ENCODE measurements at places on chromosomes 3 and 15.
A peak's percentile ranks its signal among the peaks of the same experiment; 100 is the strongest.

DNA sequence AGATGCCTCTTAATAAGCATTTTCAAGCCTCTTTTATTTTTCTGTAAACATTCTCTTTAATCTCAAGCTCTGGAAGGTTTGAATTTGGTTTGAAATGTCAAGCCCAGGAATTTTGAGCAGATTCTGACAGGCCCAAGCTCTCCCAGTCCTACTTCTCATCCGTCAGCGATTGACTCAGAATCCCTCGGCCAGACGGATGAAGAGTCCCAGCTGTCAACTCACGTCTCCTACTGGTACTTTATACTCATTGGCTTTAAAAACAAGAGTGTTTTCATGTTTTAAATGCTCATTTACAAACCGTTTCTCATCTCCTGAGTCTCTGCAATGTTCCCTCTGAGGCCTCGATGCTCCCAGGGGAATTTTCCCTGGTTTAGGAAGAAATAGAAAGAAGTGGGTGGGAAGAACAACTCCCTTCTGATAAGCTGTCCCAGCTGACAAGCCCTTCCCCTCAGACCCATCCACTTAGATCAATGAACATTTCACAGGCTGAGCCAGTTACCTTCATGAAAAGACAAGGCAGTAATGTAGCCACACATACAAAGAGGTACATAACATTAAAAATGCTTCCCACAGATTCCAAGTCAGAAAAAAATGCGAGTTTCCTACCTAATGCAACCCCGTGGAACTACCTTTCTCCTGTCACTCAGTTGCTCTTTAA lies 478.2 kb upstream of the DPH6 start:
- no peak for DNase-seq

GRCh38 chr3:38646630-38647029 lies 2.9 kb downstream of the SCN5A start:
- no peak for DNase-seq

GRCh38 chr3:48896936-48897335 lies 1.7 kb downstream of the SLC25A20 start:
- no peak for DNase-seq

DNA sequence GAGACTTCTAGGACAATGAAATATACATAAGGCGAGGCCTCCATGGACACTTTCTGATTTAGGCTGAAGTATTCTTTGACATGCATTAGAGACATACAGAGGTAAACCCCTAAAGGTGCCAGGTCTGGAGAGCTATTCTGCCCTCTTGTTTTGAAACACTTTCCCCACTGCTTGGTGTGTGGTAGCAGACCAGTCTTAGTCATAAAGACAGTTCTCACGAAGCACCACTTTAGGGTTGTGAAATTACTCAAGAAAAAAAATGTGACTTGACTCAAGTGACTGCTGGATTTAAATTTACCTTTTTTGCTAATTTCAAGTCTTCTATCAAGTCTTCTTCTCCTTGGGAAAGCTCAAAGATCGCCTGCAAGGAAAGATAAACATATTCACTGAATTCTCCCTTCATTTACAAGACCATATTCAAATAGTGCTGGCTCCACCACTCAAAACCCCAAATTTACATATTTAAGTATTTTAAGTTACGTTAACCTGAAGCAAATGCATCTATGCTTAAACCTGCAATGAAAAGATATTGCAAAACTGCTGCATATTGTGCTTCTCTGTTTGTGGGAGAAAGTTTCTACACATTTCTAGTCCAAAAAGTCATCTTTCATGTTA lies 48.4 kb downstream of the ARHGEF3 start:
- no peak for DNase-seq

DNA sequence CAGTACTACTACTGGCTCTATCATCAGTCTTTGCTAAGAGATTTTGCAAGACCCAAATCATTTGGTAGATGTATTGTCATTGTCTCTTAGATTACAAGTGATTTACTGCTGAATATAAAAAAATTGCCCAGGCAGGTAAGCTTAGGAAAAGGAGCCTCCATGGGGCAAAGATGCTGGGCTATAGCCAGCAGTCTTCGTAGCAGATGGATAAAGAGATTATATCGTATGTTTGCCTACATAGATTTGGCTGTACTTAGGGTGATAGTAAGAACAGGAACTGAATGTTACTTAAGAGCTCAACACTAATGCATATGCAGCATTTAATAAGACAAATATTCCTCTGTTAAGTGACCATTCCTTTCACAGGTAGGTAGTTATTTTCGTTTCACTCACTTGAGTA lies 48.9 kb downstream of the PTPRG start:
- no peak for DNase-seq

DNA sequence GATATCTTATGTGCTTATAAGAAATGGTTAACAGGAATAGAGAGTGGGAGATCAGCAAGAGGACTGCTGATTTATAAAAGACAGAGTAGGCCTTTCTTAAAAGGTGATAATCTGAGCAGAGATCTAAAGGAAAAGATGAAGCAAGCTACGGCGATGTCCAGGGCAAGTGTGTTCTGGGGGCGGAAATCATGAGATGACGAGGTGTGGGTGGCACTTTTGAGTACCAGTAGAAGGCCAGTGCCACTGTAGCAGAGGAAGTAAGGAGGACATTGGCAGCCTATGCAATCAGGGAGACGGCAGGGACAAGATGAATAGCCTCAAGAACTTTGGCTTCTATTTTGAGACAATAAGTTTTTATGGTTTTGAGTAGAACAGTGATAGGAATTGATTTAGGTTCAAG lies 492.4 kb downstream of the FHIT start:
- no peak for DNase-seq

- no peak for DNase-seq
Observed at GRCh38 chr3:59374818-59375211, 325.0 kb upstream of the CFAP20DC start.

DNA sequence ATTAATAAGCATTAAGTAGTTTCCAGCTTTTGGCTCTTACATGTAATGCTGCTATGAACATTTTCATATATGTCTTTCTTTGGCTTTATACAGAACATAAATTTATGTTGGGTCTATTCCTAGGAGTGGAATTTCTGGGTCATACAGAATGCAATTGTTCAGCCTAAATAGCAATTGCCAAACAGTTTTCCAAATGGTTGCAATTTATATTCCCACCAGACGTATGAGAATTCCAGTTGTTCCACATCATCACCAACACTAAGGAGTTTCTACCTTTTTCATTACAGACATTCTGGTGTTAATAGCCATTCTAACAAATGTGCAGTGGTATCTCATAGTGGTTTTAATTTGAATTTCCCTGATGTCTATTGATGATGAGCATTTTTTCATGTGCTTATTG lies 160.1 kb upstream of the TMC3 start:
- DNase-seq = no peak

DNA sequence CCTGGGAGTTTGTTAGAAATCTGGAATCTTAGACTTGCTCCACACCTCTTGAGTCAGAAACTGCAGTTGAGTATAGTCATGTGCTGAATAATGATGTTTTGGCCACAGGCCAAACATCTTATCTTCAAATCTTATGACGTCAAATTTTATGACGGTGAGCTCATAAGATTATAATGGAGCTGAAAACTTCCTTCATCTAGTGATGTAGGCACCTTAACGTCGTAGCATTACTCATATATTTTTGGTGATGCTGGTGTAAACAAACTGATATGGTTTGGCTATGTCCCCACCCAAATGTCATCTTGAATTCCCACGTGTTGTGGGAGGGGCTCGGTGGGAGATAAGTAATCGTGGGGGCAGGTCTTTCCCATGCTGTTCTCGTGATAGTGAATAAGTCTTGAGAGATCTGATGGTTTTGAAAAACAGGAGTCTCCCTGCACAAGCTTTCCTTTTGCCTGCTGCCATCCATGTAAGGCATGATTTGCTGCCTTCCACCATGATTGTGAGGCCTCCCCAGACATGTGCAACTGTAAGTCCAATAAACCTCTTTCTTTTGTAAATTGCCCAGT lies 268.0 kb upstream of the PROK2 start:
- no peak for DNase-seq

GRCh38 chr3:142278451-142278850 lies 53.1 kb upstream of the GK5 start:
- no peak for DNase-seq

- no peak for DNase-seq
Observed at GRCh38 chr3:129598000-129598381, 8.5 kb downstream of the PLXND1 start.

GRCh38 chr3:20573175-20573574 lies 387.2 kb upstream of the SGO1 start:
- no peak for DNase-seq

- no peak for DNase-seq
Observed at GRCh38 chr15:40040293-40040635, 1.3 kb upstream of the SRP14 start.

DNA sequence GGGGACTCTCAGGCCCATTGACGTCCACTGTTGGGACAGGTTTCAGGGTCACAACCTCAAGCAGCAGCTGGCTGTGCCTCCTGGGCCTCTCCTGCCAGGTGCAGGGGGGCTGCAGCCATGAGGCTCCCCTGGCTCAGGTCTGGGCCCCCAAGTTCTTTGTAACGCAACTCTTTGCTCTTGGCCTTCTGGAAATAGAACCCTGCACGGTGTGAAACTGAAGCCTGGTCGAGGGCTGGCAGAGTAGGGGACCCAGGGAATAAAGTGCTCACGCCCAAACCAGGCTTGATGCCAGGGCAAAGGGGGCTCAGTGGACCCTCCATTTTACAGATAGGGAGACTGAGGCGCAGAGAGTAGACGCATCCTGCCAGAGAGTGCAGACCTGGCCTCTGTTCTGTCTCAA lies 771 bp downstream of the CALML4 start:
- DNase-seq = no peak

DNA sequence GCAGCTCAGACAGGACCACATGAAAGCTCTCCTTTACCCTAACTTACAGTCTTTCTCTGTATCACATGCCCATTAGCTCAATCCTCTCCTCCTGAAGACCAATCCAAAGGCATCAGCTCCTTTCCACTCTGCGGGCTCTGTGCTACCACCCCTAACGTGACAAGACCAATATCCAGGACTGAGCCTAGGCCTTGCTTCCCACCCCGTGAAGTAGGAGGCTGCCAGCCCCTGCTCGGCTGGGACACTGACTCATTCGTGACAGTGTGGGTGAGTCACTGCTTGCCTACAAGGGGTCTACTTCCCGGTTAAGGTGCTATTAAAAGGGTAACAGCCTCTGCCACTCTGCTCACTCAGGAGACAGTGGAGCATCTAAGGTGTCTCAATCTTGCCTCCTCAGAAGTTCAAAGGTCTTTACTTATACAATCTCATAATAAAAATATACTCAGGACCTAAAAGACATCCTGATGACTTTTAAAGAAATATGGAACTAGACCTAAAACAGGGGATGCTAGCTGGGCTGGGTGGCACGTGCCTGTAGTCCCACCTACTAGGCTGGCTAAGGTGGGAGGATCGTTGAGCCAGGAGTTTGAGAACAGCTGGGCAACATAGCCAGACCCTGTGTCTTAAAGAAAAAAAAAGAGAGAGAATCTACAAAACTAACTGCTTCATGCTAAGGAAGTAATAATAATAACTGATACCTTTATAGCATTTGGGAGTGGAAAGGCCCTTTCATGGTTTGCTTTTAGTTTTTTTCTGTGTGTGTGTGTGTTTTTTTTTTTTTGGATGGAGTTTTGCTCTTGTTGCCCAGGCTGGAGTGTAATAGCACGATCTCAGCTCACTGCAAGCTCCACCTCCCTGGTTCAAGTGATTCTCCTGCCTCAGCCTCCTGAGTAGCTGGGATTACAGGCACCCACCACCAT lies 55.0 kb downstream of the TMEM44 start:
- DNase-seq = no peak

- DNase-seq = no peak
Observed at GRCh38 chr3:25583343-25583742, 81.4 kb downstream of the TOP2B start.

GRCh38 chr15:96330064-96330449 lies 443 bp upstream of the NR2F2 start:
- DNase-seq = no peak

- DNase-seq = no peak
Observed at GRCh38 chr3:188583341-188584161, 429.6 kb downstream of the LPP start.

- no peak for DNase-seq
Observed at GRCh38 chr3:16884084-16884747, 539 bp upstream of the PLCL2 start.

- no peak for DNase-seq
Observed at GRCh38 chr3:14441240-14441919, 39.0 kb downstream of the SLC6A6 start.

- DNase-seq = no peak
Observed at GRCh38 chr15:57353317-57353804, 22.9 kb upstream of the CGNL1 start.

DNA sequence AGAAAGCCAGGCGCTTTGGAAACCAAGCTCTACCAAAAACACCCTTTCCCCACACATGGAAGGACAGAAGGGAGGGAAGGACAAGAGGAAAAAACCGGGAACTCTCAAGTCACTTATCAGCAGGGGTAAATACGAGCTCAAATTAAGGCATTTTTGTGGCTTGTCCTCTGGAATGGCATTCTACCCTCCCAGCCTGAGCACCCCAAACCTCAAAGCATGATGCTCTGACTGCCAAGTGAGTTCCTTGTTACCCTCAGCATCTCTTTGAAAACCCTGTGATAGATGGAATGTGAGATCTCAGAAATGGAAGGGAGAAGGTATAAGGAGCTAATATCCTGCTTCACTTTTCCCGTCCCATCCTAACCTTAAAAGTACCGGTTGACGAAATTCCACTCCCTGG lies 8.1 kb upstream of the CSPG5 start:
- DNase-seq = no peak

DNA sequence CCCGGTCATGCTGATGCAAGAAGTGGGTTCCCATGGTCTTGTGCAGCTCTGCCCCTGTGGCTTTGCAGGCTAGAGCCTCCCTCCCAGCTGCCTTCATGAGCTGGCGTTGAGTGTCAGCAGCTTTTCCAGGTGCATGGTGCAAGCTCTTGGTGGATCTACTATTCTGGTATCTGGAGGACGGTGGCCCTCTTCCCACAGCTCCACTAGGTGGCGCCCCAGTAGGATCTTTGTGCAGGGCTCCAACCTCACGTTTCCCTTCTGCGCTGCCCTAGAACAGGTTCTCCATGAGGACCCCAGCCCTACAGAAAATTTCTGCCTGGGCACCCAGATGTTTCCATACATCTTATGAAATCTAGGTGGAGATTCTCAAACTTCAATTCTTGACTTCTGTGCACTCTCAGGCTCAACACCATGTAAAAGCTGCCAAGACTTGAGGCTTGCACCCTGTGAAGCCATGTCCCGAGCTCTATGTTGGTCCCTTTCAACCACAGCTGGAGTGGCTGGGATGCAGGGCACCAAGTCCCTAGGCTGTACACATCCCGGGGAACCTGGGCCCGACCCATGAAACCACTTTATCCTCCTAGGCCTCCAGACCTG lies 238.4 kb upstream of the MDFIC2 start:
- peak; percentile 13 for DNase-seq

GRCh38 chr15:25810631-25811091 lies 52.5 kb downstream of the ATP10A start:
- no peak for DNase-seq

DNA sequence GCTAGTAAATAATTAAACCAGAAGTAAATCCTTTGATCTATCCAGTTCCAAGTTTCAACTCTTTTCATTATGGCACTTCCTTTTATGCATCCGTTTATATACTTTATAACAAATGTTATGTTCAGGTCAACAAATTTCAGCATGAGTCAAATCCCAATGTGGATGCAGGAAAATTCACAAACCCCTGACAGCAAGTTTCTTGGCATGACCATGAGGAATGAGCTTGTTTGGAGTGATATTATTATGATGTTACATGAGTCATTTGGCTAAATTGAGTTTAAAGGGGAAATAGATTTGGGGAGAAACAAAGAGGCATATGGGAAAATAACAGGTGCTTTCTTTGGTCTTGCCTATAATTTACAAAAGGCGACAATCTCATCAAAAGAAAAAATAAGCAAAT lies 32.1 kb upstream of the KCNMB2 start:
- DNase-seq = no peak
